ENCODE measurements at places on chromosomes 4 and X.

GRCh38 chr4:19944251-19944650 is 307.5 kb upstream of the SLIT2 start:
- DNase-seq = no peak

GRCh38 chrX:47489507-47490275 is 6.7 kb upstream of the ZNF41 start:
- no peak for DNase-seq

DNA sequence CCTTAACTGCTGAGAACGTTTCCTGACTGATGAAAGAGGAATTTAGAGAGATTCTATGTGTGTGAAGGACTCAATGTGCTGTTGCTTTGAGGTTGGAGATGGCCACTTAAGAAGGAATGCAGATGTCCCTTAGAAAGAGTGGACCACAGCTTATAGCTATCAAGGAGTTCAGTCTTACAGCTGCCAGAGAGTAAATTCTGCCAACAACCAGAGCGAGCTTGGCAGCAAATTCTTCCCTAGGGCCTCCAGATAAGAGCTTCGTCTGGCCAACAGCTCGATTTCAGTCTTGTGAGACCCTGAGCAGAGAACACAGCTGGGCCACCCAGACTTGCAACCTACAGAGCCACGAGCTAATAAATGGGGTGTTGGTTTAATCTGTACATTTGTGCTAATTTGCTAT is 21.8 kb downstream of the MID1 start:
- DNase-seq = no peak

GRCh38 chr4:163638909-163639308 is 144.4 kb downstream of the TMA16 start:
- no peak for DNase-seq

GRCh38 chr4:38062088-38062775 is 102.0 kb downstream of the PTTG2 start:
- DNase-seq = peak; percentile 55

DNA sequence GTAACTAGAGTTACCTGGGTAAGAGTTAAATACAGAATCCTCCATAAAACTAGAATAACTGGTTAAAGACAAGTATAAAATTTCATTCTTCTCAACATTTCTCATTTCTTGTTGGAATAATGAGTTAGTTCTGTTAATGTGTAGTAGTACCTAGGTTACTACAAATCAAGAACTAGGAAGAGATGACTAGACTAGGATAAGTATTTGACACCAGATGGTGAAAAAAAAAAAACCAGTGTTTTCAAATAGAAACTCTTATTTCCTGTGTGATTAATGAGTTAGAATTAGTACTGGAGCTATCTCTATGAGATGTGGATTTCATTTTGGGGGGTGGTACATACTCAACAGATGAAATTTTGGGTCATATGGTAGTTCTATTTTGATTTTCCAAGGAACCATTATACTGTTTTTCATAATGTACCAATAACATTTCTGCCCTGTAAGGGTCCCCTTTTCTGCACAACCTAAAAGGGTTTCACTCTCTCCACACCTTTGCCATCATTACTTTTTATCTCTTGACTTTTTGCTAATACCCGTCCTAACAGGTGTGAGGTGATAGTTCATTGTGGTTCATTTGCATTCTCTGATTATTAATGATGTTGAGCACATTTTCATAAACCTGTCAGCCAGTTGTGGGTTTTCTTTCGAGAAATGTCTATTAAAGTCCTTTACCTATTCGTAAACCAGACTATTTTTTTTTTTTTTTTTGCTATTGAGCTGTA is 1.7 kb upstream of the VCX start:
- no peak for DNase-seq

DNA sequence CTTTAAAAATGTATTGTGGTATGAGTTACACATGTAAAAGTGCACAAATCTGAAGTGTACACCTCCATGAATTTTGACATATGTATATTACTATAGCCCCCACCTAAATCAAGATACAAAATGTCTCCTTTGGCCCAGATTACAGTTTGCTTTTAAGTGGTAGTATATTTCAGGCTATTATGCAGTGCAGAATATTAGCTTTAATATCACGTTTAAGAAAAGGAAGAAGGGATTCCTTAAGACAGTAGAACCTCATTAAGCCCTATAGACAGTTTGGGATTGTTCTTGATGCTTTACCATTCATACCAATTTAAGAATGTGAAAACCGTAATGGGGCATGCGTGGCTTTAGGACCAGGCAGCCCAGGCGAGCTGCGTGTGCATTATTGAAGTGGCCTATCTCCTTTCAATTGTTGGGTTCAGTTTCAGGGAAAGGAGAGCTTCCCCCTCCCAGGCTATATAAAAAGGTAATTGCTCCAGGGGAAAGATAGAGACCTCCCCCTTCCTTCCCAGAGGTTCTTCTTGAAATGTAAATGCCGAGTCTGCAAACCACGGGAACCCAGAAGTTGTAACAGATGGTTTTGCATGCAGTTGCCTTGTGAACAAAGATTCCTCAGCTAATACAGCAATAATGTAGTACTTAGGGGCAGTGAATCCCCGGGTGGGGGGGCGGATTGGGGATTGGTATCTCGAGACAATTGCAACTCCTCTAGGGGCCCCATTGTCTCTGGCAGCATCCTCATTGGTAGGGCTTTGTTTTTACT is 106.1 kb downstream of the UCHL1 start:
- DNase-seq = no peak

- DNase-seq = no peak
Measured at GRCh38 chr4:52868133-52868532, 6.0 kb downstream of the RASL11B start.

GRCh38 chrX:120749141-120749846 is 119.4 kb upstream of the C1GALT1C1 start:
- no peak for DNase-seq

DNA sequence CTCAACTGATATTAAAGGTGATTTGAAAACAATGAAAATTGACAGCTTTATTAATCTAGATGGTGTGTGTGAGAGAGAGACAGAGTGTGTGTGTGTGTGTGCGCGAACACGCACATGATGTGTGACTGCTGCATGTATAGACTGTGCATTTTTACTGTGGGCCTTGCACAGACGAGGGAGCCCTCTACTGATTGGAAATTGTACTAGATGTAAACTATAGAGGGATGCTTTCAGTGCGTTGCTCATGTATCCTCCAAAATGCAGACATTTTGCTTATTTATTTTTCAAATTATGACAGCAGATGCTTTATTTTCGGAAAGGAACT is 168.4 kb upstream of the GK2 start:
- no peak for DNase-seq

GRCh38 chrX:46850771-46851170 is 13.9 kb downstream of the RP2 start:
- DNase-seq = no peak

DNA sequence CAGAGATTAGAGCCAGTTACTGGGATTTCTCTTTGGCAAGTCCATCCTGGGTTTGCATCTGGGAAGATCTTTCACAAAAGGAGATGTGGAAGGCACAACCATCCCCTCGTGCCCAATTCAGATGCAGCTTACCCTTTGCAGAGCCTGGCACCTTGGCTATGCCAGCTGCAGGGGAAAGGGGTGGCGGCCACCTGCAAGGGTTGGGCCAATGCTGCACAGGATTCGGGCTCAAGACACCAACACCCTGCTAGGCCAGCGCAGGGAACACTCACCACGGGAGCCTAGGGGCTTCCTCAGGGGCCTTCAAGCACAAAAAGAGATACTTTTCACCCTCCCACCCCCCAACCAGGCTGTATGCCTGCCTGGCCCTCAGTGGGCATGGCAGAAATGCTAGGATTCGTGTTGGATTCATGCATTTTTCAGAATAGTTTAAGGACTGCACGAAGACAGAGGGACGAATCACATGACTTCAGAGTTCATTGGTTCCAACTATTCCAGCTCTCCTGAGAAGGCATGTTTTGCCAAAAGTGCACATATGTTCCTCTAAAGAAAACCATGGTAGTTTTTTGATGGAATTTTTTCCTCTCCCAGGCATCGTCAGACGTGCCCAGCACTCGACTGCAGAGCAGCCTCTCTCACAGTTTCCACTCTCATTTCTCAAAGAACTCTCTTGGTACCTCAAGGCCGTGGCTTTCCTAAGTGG is 94.4 kb downstream of the PHKA2 start:
- no peak for DNase-seq

- DNase-seq = no peak
Measured at GRCh38 chr4:119493886-119494285, 134.7 kb downstream of the PDE5A start.

- DNase-seq = peak; percentile 49
Measured at GRCh38 chrX:19887911-19888879, 795 bp upstream of the SH3KBP1 start.

GRCh38 chr4:8255698-8256441 is 13.7 kb upstream of the HTRA3 start:
- no peak for DNase-seq

DNA sequence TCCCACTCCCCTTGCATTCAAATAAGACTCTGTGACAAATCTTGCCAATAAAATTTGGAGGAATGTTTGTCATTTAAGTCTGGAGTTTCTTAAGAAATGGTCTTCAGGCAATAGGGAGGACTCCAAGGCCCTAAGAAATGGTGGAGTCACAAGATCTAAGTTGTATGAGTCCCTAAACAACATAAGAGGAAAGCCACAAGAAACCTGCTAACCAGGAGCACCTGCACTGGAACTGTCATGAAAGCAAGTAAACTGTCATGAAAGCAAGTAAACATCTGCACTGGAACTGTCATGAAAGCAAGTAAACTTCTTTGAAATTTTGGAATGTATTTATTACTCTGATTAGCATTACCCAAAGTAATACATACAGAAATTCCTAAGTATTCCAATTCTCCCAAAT is 3.5 kb downstream of the CNOT6L start:
- DNase-seq = no peak

Data from AG09319 (cell line).